ENCODE measurements at places on chromosomes 2 and 18.

DNA sequence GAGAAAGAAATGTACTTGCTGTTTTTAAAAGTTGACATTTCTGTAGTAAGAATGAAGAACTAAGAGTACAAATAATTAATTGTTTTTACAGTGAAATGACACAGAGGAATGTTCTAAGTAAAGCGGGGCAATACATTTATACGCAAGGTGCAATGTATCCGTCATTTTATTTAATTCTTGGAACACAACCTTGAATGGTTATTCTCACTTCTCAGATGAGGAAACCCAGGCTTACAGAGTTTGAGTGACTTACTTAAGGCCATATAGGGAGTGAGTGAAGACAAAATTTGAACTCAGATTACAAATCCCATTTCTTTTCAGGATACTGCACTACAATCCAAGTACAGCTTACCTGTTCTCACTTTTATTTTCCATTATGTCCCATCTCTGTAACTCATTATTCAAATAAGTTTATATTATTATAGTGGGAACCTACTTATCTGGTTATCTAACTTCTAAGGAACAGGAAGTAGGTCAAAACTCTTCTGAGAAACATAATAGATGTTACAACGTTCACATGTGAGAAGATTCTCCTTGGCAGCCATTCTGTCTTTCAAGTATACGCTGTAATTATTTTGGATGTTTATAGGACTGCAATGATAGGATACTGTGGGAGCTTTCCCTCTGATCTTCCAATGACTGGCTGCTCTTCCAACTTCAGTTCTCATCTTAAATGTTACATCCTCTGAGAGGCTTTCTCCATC, 12.3 kb upstream of the STK17B start:
- no peak for DNase-seq

DNA sequence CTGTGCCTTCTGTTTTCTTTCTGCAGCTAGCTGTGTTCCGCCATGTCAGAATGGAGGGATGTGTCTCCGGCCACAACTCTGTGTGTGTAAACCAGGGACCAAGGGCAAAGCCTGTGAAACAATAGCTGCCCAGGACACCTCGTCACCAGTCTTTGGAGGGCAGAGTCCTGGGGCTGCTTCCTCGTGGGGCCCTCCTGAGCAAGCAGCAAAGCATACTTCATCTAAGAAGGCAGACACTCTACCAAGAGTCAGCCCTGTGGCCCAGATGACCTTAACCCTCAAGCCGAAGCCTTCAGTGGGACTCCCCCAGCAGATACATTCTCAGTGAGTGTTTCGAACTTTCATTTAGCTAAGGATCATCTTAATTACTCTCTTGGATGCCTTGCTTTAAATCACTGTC, 74.1 kb downstream of the LTBP1 start:
- no peak for DNase-seq

- no peak for DNase-seq
Observed at GRCh38 chr2:235556086-235556485, 62.2 kb downstream of the AGAP1 start.

DNA sequence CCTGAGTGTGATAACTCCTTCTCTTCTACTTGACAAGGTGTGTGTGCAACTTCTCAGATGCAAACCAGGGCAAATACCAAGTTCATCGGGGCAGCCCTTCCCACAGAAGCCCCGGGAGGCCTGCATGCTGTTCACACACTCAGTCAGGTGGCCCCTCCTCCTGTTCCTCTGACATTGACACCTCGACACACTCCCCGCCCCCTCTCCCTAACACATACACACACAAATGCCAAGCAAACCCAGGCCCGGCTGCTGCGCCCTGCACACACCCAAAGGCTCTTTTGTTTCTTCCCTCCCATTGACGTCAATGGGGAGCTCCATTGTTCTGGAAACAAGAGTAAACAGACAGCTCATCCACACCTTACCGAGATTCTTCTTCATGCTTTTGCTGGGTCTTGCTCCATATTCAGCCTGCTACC, 1.7 kb upstream of the PER2 start:
- no peak for DNase-seq

DNA sequence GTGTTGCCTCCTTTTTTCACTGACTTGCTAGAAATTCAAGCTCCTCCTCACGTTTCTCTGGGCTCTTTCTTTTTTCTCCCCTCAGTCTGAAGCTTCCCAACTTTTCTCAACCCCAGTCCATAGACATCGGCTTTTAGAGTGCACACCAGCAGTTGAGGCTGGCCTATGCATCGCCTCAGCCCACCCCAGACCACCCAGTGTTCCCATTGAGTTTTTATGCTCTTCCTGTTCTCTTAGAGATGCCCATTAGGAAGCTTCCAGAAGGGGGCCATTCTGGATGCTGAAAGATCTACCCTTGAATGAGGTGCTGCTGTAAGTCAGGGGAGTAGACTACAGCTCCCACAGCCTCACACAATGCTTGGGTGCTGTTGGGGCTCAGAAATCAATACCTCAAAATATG, 12.0 kb upstream of the GYPC start:
- no peak for DNase-seq

DNA sequence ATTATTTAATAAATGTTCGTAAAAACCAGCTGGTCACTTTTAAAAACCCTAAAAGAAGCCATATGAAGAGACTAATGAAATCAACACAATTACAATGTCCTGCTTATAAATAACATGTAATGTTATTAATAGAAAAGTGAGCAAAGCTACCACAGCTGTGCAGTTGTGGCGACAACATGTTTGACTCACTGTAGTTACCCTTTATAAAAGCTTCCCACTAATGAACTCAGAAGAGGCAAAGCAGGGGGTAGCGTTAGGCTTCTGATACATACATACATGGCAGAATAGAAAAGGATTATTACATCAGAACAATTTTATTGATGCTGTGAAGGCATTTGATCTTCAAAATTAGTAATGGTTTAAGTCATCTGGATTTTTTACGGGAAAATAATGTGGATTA, 219.7 kb downstream of the SLC4A10 start:
- no peak for DNase-seq

GRCh38 chr2:106523976-106524665, 37.0 kb downstream of the CD8B2 start:
- peak; percentile 82 for DNase-seq

GRCh38 chr18:49795612-49796552, 17.5 kb downstream of the ACAA2 start:
- DNase-seq: no peak

DNA sequence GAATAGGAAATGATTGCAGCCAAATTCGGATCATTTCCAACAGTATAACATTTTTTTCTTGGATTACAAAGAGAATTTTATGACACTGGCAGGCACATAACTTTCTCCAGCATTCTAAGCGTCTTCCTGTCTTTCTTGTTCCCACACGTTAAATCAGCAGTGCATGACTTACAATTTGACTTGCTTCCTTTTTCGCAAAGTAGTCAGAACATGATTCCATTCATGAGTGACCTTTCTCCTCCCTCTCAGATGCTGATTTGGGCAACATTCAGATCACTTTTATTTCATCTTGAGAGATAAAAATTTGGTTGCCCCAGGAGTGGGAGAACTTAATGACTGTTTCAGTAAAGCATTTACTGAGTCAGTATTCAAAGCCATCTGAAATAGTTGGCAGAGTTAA, 858.7 kb upstream of the ACVR2A start:
- DNase-seq: no peak

GRCh38 chr2:137964066-137964858, at the start of gene HNMT:
Gene HNMT (plus strand): TSS chr2:137964473. CDS start chr2:137964492, 19 bp downstream.
- no peak for DNase-seq

DNA sequence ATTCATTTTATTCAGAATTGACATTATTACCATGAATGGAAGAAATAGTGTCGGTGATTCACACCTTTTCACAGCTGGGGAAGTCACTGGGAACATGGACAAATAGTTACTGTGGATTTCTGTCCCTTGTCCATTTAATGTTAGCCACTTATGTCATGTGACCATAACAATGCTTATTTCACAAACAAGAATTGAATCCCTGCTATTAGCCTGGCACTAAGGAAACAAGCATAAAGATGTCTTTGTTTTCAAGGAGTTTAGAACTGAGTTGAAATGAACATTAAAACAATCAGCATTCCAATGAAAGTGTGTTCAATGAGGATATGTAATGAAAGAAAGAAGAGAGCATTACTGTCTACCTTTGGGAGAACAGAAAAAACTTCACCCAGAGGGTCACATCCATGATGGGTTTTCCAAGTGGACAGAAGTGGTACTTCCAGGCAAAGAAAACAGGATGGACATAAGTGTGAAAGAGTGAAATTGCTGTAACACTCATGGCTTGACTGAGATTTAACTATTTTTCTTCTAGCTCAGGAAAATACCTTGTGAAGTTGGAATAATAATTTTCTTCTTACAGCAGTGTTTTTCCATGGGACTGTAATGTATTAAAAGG, 324.5 kb upstream of the UBE2E3 start:
- DNase-seq: no peak

DNA sequence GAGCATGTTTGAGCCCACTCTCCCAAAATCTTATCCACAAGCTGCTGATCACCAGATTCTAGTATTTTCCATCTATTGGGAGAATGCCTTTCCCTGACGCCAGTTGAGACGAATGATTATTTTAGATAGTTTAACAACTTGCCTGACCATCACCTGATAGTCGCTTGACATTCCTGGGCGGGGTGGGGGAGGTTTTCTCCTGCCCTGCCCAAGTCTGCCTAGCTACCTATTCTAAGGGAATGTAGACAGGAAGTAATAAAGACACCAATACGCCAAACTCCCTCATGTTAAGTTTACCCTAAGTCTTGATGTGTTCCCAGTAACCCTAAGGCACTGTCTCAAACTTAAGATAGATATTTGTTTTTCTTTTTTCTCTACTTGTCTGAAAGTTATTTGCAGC, 4.6 kb upstream of the ACAA2 start:
- DNase-seq: no peak

GRCh38 chr18:62523255-62523588, 397 bp downstream of the ZCCHC2 start:
- DNase-seq: no peak

DNA sequence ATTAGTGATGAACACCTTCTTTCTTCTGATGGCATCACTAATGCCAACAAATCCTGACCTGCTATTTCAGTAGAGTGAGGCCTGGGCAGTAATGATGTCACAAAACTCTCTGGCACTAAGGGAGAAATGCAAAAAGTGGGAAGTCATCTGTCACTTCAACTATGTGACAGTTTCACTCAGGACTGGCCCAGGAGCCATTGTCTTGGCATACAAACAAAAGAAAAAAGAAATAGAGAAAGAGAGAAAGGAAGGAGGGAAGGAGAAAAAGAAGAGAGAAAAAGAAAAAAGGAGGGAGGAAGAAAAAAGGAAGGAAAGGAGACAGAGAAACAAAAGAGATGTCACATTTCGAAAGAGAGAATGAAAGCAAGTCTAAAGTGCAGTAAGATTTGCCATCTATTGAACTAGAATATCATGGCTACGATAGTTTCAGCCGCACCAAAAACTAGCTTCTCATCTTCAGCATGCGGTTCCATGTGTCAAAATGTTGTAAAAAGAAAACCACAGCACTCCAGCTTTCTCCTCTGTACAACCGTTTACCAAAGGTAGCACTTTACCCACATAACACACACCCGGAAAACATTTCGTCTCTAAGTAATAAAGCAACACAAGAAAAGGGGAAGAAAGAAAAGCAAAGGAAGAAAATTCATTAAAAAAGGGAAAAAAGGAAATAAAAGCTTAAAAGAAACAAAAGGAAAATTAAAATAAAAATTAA, 50.1 kb downstream of the CD226 start:
- DNase-seq: no peak

DNA sequence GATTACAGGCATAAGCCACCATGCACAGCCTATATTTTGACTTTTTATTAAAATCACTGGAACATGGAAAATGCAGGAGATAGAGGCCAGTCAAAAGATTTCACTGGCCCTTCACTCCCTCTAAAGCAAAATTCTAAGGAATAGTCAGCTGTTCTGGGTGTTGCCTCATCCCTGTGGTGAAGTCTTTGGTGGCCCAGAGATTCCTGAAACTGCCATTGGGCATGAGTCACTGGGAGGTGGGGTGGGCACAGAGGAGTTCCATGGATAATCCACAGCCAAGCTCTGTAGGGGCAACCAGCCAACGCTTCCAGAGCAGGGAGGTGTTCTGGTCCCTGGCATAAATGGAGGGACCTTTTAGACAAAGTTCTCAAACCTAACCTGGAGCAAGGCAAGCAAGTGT, 89.7 kb upstream of the TTC39C start:
- no peak for DNase-seq

DNA sequence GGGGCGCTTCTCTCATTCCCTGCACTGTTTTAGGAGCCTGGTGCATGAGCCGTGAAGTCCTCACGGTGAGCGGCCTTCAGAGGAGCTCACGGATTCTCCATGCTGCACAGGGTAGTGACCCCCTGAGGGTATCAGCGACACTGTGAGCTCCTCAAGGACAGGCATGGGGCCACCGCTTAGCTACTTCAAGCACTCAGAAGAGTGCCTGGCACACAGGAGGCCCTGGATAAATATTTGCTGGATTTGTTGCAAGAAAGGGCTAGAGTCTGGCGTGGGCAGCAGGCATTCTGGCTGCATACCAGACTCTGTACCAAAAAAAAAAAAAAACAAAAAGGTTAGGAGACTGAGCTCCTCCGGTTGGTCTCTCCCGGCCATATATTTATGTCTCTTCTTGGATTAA, 5.7 kb upstream of the MBP start:
- peak; percentile 65 for DNase-seq

- DNase-seq: no peak
Observed at GRCh38 chr2:20484810-20485611, 38.1 kb downstream of the RHOB start.

DNA sequence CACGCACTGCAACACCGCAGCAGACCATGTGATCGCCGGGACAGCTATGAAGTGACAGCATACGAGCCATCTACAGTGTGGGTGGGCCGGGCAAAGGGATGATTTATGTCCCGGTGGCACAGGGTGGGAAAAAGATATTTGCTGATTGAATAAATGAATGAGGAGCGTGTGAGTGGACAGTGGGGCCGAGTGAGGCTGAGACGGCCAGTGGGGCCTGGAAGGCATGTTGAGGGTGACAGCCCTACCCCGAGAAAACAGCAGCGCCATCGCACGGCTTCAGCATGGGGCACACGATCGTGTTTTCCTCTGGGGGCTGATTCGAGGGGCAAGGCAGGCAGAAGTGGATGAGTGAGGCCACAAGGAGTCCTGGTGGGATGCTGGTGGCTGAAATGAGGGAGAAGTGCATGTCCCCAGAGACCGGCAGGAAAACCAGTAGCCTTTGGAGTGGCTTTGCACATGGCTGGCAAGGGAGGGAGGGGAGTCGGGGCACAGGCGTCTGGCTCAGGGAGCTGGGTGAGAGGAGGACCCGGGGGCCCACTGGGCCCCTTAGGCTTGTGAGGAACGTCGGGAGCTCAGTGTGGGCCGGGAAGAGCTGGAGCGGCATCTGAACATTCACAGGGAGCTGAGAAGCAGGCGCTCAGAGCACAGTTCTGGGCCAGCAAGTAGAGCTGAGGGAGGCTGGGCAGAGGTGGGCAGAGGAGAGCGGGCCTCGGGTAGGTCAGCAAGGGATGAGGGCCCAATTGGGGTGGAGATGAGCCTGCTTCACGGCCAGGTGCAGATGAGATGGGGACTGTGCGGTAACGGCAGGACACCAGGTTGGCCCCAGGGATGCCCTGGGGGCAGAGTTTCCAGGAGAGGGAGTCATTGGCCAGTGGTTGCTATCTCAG, 32.1 kb upstream of the MAL start:
- no peak for DNase-seq

GRCh38 chr2:21046506-21046905, 2.6 kb upstream of the APOB start:
- DNase-seq: no peak

- no peak for DNase-seq
Observed at GRCh38 chr2:153477636-153478288, 800 bp downstream of the RPRM start.

Data from DMS79 (cell line).